Heart left ventricle (tissue), 16 donors: ENCODE measurements at places on chromosomes 3 and 15. TPM values are rescaled to one million over a fixed set of nuclear protein-coding genes. Genes with fewer than 3 reads are reported as not detected.

Gene FBXL22
- 20.7 TPM for total RNA-seq

- DNase-seq, result no peak
Measured at GRCh38 chr3:43997788-43998369, 243.8 kb upstream of the TOPAZ1 start.

GRCh38 chr3:78086150-78086549, 1046.3 kb downstream of the ROBO2 start:
- DNase-seq, result no peak

Gene CXCR6
- total RNA-seq, result 1.4 TPM

- no peak for DNase-seq
Measured at GRCh38 chr3:101478980-101479379, 34.0 kb downstream of the SENP7 start.

Gene DCBLD2
- 46.2 TPM for total RNA-seq

GRCh38 chr15:68417897-68418296, 14.1 kb downstream of the ITGA11 start:
- DNase-seq, result no peak

- no peak for DNase-seq
Measured at GRCh38 chr15:32705446-32705845, 12.4 kb upstream of the GREM1 start.

DNA sequence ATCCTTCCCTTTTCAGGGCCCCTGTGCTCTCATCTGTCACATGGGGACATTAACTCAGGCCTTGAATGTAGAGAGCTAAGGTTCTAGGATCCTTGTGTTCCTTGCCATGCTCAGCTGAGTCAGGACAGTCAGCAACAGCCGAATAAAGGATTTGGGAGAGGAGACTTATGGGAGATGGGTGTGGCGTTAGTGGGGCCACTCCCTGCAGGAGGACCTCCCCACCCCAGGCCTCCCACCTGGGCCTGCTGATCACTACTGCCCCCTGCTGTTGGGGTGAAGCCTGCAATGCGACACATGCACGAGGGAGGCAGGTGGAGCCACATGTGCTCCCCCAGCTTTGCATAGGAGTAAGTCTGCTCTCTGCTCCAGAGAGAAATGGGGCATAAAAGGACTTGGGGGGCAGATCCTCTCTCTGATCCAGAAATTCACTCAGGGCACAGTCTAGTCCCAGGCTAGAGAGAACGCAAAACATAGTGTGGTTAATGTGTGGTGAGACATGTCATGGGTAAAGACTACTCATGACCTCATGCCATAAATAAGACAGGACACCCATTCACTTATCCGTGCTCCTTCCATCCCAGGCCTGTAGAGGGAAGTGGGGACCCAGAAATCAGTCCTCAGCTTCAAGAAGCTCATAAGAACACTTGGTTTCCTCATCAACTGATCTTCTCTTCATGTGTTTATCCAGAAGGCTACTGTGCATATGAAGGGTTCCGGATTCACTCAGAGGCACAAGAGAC, 19.4 kb downstream of the RBP1 start:
- no peak for DNase-seq

GRCh38 chr3:136251511-136251910, 1.4 kb downstream of the PCCB start:
- no peak for DNase-seq

GRCh38 chr15:73950831-73951561, 24.7 kb downstream of the LOXL1 start:
- DNase-seq, result peak; percentile 95

DNA sequence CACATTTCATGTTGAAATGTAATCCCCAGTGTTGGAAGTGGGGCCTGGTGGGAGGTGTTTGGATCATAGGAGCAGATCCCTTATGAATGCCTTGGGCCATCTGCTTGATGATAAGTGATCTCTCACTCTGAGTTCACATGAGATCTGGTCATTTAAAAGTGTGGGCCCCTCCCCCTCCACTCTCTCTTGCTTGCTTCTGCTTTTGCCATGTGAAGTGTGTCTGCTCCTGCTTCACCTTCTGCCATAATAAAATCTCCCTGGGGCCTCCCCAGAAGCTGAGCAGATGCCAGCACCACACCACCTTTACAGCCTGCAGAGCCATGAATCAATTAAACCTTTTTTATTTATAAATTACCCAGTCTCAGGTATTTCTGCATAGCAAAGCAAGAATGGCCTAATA, 14.2 kb upstream of the CD200R1L start:
- no peak for DNase-seq

GRCh38 chr3:37625690-37626360, 235.9 kb upstream of the CTDSPL start:
- DNase-seq, result no peak

Gene SERINC4
- 0.34 TPM for total RNA-seq

GRCh38 chr3:118504906-118505305, 529.7 kb downstream of the IGSF11 start:
- no peak for DNase-seq

Gene PROS1
- total RNA-seq, result 45.9 TPM

DNA sequence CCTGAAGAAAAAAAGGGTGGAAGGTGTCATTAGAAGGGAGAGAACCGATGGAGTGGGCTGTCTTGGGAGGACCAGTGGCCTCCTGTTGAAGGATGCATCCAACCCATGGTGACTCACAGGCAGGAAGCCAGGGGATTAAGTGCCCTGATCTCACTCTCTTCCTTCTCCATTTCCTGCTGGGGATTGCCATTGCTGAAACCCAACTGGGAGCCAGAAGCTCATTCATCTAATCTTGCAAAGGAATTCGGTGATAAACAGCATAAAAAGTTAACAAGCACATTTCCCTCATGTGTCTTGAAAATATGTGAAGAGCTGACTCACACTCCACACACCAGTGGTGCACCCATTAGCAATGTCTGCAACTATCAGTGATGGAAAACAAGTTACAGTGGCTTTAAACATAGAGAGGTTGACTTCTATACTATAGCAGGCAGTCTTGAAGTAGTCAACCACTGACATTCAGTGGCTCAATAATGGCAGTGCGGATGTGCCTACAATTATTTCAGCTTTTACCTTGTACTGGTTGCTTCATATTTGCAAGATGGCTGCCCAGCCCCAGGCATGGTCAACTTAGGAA, 12.8 kb upstream of the CSRNP1 start:
- DNase-seq, result no peak
